Cortex of kidney (tissue), 1 donor: ENCODE measurements at places on chromosomes 6 and 20.

GRCh38 chr20:63577317-63577894, 3.4 kb upstream of the HELZ2 start:
- no peak for DNase-seq

DNA sequence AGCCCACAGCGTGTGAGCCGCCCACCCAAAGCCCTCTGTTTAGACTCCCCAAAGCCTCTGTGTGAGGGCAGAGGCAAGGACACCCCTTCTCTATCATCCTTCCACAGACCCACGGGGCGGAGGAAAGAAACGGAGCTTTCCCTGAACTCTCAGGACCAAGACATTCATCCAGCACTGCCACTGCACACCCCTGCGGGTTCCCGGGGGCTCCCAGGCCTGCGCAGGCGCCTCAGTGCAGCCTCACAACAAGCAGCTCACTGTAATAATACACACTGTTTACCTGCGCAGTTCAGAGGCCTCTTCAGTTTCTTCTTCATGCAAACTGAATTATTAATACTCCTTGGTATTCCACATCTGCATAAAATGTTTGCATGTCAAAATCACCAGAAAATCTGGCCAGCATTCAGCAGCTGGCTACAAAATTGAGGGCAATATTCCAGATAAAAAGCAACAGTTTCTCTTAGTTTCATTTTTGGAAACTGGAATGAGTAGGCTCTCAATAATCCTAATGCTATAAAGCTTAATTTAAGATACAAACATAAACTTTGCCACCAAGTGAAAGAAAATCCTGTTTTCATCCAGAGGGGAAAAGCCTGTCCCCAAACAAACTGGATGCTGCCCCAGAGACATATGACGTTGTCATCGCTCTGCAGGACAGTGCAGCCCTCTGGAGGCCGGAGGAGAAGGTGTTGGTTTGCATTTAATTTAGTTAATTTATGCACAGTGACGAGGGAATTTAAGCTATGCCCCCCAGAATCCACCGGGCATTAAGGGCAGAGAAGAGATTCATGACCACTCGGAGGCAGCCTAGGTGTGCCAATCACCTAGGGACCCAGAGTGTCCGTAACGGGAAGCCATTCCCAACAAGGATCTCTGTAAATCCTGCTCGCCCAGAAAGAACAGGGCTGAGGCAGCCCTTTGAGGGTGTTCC, 45.3 kb downstream of the NINL start:
- no peak for DNase-seq

DNA sequence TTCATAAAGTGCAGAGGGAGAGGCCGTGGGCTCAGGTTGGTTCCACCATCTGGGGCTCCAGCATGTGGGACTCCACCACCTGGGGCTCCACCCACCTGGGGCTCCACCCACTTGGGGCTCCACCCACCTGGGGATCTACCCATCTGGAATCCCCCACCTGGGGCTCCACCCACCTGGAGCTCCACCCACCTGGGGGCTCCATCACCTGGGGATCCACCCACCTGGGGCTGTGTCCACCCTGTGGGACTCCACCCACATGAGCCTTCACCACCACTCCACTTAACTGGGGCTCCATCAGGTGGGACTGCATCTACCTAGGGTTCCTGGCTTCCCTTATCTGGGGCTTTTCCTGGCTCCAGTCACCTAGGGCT, 226.0 kb upstream of the CDYL start:
- DNase-seq = no peak

DNA sequence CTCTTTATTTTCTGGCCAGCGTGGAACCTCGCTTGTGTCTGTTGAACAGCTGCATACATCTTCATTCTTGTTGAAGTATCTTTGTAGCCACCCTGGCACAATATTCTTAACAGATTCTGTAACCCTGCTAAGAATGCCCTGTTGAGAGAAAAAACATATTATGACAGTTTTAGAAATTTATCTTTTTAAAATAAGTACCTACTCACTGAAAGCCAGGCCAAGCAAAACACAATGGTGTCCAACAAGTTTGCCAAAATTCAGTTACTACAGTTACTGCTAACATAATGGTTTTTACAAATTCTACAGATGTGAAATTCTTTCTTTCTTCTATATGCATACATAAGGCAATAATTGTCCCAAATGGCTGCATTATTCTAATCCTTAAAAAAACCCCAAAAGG, 18.2 kb downstream of the NUP153 start:
- no peak for DNase-seq

GRCh38 chr20:44024820-44025580, 110.3 kb downstream of the TOX2 start:
- no peak for DNase-seq

DNA sequence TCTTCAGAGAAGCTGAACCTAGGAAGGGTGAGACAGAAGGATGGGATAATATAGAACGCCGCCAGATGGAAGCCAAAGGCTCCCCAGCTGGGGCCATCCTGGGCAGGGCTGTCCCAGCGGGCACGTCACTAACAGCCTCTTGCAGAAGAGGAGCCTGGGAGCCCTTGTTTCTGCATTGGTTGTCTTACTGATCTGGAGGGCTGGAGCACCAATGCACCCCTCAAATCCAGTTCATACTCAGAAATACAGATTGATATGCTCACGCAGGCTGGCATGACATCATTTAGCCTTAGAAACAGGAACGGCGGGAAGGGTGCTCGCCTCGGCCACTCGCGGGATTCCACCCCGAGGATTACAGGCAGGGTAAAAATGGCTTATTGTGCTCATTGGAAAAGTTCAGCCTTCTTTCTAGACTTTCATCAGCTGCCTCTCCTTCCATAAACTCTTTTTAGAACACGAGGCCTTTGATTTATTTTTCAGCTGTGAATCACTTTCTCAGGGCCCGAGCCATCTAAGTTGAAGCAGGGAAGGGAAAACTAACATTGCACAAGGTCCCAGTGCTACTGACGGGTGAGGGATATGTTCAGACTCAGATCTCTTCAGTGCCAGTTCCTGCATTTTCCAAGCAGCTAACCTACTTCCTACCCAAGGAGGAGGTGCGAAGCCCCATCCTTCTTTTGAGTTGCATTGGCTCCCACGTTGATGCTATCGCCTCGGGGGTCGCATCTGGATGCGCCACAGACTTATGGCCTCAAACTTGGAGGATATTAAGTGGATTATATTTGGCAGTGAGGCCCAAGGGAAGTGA, 82.3 kb downstream of the GMPR start:
- no peak for DNase-seq

GRCh38 chr6:154868143-154868594, 126.9 kb upstream of the TIAM2 start:
- no peak for DNase-seq

DNA sequence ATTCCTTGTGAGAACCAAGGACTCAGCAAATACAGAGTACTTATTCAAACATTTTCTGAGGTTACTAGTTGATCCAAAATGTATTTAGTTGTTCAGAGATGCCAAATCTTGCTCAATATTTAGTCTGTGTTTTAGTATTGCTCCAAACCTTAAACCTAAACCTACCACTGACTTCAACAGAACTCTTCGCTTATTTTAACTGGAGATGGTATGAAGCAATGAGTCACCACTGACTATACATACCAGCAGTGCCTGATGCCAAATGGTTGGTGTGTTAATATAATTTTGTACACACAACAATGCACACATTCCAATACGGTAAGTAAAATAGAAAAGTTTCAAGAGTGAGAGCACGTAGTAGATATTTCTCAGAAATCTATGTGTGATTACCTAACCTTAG, 1.9 kb upstream of the SPTLC3 start:
- DNase-seq = no peak

- DNase-seq = no peak
These were observed 152.7 kb downstream of the SH3BGRL2 start for GRCh38 chr6:79783670-79784394.

- no peak for DNase-seq
These were observed 172.2 kb downstream of the AIG1 start for GRCh38 chr6:143232849-143233248.

DNA sequence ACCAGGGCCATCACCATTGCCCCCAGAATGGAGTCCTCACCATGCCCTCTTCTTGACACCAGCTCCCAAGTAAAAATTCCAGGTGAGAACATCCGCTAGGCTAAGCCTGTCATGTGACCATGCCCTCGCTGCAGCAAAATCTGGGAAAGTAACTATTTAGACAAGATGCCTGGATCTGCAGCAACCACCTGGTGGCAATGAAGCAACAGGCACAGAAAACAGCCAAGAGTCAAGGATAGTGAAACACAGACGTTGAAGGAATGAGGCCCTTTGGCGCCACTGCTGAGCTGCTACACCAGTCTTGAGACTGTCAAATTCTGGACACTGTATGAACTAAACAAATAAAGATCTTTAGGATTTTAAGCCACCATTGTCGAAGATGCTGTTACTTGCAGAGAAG, 30.1 kb upstream of the TGM6 start:
- DNase-seq = no peak

GRCh38 chr6:150546457-150546856, 53.2 kb upstream of the PLEKHG1 start:
- DNase-seq = no peak

DNA sequence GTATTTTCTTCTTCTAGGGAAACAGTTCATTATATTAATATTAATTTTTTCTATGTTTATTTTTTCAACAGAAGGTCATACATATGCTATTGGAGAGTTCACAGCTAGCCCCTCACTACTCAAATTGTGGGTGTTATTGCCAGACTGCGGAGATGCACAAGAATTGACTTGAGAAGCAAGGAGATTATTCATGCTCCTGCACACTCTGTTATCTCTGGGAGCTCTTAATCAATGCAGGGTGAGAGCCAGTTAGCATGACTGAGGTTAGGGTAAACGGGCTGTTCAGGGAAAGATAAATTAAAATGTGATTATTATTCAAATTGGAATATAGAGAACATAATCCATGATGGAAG, 48.9 kb upstream of the DEFB112 start:
- DNase-seq = no peak

GRCh38 chr6:37115236-37115895, 54.6 kb upstream of the PIM1 start:
- DNase-seq = no peak

- DNase-seq = no peak
These were observed 1207.2 kb upstream of the CITED2 start for GRCh38 chr6:140581601-140582000.

DNA sequence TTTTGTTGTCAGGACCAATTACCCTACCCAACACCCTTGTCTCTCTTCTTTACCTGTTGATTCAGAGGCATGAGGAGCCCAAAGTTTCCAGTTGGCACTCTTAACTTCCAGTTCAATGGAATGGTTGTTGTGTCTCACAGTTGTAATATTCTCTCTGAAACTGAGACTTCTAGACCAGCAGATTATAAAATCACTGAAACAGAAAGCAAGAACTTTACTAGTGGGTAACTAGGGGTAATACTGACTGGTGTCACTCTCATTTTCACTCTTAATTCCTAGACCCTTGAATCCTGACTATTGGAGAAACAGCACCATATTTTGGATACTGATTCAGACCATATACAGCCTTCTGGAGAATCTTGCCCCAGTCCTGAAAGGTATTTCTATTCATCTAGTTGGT, 140.2 kb upstream of the MMS22L start:
- no peak for DNase-seq
